CD4-positive, alpha-beta T cell treated with Interferon gamma for 1 hour (primary cell): ENCODE measurements at places on chromosomes 6 and 20.
A peak's percentile ranks its signal among the peaks of the same experiment; 100 is the strongest.

GRCh38 chr20:32775336-32775991 lies 13.3 kb downstream of the DNMT3B start:
- no peak for DNase-seq

DNA sequence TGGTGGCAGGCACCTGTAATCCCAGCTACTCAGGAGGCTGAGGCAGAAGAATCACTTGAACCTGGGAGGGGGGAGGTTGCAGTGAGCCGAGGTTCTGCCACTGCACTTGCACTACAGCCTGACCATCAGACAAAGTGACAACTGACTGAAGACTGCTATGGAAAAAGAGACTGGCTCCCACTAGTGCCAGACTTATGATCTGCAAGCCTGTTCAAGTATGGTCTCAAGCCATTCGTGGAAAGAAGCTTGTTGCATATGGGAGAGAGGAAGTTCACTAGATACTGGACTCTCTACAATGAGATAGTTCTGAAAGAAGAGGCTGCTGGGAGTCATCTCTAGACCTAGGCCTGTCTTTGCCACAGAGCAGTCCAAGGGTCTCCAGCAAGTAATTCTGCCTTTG lies 26.7 kb downstream of the MDN1 start:
- no peak for DNase-seq

- no peak for DNase-seq
Measured at GRCh38 chr20:63148696-63149095, 67.2 kb downstream of the YTHDF1 start.

DNA sequence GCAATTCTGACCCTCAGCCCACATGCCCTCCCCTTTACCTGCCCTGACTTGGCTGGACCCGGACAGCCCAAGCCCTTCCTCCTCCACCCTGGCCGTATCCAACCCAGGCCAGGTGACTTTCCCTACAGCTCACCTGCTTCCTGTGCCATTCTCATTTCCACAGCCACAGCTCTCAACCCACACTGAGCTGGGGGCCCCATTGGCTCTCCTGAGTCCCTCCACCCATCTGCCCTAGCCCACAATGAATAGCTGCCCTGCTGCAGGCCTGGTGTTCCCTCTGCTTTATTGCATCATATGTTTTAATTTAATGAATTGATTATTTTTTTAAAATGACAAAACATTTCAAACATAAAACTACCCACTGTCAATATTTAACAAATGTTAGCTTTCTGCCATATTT lies 118.5 kb upstream of the BACH2 start:
- no peak for DNase-seq

GRCh38 chr20:46088409-46089166 lies 1.2 kb downstream of the NCOA5 start:
- DNase-seq: no peak

DNA sequence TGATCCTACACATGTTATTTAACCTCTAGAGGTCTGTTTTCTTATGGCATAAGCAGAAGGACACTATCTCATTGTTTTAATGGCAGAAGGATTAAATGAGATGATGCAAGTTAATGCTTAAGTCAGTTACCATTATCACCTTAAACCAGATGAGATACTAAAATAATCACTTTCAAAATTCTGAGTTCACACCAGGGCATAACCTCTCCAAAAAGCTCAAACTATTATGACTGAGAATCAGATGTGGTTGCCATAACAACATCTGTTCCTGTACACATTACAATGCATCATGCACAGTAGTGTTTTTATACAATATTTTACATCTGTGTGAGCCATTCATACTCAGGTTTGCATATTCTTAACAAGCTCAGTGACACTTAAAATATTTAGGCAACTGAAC lies 10.2 kb downstream of the ADNP start:
- no peak for DNase-seq

- DNase-seq: peak; percentile 50
Measured at GRCh38 chr6:88612631-88613030, 350.8 kb downstream of the RNGTT start.

- DNase-seq: no peak
Measured at GRCh38 chr20:1663917-1664316, 6.3 kb upstream of the SIRPG start.

DNA sequence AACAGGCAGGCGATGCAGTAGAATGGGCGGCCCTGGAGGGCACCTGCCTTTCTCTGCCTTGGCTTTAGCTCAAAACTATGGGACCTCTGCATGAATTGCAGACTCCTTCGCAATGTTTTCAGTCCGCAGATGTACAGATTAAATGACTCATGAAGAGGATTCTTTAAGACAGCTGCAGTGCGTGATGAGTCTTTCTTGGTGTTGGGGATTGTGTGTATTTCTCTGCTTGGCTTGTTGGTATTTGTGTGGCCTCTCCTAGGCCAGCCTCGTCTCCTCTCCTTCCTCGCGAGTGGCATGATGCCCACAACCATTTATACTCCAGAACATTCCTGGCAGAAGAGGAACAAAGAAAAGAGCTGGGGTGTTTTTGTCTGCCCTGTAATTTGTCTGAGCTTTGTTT lies 110.6 kb downstream of the SYNDIG1 start:
- DNase-seq: no peak

DNA sequence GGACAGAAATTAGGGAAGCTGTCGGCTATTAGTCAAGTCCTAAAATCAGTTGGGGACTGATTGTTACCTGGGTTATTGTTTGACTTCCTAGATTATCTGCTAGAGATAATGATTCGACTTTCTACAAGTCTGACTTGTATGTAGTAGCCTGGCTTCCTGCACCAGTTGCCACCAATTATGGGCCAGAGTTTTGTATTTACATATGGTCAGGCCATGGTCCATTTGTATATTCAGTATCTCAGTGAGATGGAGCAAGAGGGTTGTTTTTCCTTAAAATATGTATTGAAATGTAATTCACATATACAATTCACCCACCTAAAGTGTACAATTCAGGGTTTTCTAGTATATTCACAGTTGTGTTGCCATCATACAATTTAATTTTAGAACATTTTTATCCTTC lies 130.6 kb upstream of the PHACTR3 start:
- no peak for DNase-seq

GRCh38 chr20:50690650-50691572 lies at the start of gene RIPOR3:
TSS of gene RIPOR3 (minus strand) at chr20:50691542. CDS start at chr20:50691128, 414 bp downstream.
- no peak for DNase-seq

DNA sequence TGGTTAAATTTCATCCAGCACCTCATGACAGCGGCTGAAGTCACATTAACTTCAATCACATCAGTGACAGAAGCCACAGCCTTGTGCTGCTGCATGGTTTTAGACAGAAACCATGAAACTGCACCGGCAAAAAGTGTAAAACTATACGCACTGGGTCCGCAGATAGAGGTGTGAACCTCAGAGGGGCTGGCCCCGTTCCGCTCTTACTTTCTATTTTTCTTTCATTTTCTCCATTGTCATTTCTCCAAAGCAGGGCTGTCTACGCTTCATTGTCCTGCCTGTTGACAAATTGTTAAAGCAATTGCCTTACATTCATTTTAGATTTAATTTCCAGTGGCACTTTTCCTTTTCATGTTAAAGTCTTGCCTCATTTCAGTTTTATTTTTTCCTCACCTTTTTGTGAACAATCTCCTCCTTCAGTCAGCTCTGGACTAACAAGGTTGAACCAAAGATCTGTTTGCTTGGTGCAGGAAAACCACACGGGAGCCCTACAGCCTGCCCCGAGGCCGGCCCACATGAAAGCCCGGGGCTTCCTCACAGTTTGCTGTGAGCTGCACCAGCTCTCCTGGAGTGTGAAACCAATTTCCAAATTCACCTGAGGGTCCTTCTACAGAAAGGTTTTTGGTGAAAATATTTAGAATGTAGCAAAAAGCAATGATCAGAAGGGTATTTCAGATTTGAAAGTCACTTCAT lies 63.7 kb downstream of the PRR18 start:
- DNase-seq: no peak

DNA sequence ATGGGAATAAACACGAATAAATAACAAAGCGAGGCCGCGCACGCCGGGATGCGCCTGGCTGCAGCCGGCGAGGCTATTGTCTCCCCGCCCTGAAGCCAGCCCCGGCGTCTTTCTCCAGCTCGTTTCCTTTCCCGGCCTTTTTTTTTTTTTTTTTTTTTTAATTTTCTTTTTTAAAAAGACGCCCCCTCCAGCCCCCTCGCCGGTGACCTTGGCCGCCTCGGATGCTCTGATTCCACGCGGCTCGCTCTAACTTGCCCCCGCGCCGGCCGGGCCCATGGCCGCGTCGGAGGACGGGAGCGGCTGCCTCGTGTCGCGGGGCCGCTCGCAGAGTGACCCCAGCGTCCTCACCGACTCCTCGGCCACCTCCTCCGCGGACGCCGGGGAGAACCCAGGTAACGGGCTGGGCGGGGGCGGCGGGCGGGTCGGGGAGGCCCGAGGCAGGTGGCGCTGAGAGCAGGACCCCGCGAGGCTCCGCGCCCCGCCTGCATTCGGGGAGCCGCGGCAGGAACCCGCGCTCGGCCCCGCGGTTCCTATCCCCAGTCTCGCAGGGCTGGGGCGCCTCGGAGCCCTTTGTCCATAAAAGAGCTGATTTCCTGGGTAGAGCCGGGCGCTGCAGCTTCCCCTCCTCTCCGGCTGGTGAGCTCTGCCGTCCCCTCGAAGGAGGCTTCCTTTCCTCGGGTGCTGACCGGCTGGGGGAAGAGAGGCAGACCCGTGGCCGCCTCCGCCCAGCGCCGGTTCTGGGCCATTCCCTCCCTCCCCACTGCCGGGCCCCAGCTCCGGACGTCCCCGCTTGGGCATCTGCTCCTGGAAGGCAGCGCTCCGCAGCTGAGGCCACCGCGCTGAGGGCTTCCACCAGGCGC lies 631 bp downstream of the PHACTR3 start:
- DNase-seq: no peak

- no peak for DNase-seq
Measured at GRCh38 chr6:30555816-30556065, 548 bp downstream of the GNL1 start.

GRCh38 chr6:28683945-28684538 lies 158.4 kb downstream of the GPX5 start:
- DNase-seq: no peak

GRCh38 chr6:148435386-148435785 lies 92.7 kb downstream of the SASH1 start:
- no peak for DNase-seq

- no peak for DNase-seq
Measured at GRCh38 chr20:17320456-17320855, 93.6 kb downstream of the PCSK2 start.

GRCh38 chr6:33854572-33855030 lies 50.8 kb upstream of the MLN start:
- DNase-seq: no peak

DNA sequence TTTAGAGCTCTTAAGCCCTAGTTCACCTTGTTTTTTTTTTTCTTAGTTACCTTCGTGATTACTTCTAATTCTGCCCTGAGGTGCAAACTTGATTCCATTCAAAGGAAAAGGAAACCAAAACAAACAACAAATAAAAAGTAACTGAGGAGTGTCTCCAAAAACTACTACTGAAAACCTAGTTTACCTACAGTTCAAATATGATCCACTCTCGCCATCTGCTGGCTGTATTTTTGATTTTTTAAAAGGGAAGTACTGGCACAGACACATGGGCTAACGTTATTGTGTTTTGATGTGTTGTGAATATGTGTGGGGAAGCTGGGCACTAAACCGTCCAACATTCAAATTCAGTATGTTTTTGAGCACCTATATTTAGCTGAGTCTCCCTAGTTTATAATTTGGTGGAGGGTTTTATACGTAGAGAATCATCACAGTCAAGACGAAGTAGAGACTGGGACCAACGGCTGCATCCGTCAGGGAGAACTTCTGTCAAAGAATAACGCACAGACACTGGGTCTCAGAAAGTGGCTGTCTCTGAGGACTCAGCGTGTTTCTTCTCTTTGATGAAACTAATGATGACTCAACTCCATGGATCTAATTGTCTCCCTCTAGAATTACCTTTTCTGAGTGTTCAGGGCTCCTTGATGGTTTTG lies 373.5 kb upstream of the BTBD3 start:
- DNase-seq: no peak

GRCh38 chr6:47180633-47181032 lies 129.1 kb downstream of the TNFRSF21 start:
- no peak for DNase-seq

DNA sequence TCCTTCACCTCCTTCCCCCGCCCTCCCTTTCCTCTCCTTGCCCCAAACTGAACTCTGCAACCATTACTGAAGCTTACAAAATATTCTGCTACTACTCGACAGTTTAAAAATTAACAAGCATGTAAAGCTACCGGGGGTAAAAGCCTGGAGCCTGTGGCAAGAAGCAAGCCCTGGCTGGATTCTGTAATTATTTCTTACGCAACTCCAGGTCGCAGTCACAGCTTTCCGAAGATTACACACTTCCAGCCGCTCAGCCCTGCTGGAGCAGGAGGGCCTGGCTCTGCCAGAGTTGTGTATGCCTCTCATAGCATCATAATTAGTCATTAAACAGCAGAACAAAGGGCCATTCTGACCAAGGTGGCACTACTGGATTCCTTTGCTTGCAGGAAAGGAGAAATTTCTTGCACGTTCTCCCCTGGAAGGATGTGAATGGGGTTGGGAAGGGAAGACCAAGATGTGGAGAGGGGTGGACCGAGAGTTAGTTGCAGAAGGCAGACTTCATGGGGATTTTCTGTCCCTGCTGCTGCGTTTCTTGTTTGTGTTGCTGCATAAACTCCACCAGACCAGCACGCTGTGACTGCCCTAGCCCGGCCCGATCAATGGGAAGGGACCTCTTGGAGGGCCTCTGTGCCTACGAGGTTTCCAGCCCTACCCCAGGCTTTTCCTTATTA lies 23.6 kb downstream of the FOXQ1 start:
- DNase-seq: no peak

GRCh38 chr6:159252955-159253508 lies 83.8 kb downstream of the FNDC1 start:
- DNase-seq: no peak

DNA sequence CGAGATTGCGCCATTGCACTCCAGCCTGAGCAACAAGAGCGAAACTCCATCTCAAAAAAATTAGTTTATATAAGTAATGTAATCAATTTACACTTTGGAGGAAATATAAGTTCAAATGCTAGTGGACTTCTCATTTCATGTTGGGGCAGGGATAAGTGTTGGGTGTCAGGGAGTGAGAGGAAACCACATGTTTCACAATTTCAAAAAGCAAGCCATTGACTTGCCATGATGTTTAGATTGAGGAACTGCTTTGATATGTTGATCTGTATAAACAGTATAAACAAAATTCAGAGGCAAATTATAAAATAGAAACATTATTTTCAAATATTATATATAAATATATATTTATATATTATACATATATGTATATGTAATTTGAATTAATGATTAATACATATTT lies 42.7 kb downstream of the FILIP1 start:
- DNase-seq: no peak

GRCh38 chr6:44477293-44477894 lies 89.9 kb downstream of the CDC5L start:
- no peak for DNase-seq

- DNase-seq: no peak
Measured at GRCh38 chr6:13703496-13703895, 8.1 kb downstream of the RANBP9 start.

DNA sequence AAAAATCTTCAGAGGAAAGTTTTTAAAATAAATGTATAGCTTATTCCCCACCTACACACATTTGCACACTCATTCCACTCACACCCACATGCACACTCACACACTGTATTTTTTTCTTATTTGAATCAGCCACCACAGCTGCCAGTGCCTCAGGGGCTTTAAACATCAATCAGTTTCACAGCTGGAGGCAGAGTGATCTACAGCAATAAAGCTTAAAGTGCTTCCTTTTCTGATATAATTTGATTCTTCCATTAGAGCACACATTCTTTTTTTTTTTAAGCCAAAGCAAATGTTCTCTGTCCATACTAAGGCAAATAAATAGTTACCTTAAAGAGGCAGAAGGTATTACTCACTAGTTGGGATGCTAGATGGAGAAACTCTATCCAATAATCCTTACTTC lies 498.8 kb upstream of the POU3F2 start:
- no peak for DNase-seq
